ENCODE measurements at places on chromosomes 2 and 18.

DNA sequence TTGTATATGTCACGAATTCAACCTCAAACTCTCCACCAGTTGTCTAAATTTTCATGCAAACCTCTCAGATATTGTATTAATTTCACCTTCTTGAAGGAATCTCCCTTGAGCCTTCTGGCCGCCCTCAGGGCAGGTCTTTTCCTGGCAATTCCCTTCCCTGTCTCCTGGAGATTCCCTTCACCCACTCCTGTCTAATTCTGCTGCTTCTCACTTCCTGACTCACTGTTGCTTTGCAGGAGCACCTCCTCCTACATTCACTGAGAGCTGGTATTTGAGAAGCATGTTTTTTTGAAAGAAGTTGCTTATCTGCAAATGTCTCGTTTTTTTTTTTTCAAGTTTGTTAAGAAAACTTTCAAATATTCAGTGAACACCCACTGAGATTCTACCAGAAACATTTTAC, 79.9 kb upstream of the OTOS start:
- DNase-seq = no peak

- no peak for DNase-seq
These were observed 90.6 kb downstream of the SLC4A3 start for GRCh38 chr2:219718066-219718465.

DNA sequence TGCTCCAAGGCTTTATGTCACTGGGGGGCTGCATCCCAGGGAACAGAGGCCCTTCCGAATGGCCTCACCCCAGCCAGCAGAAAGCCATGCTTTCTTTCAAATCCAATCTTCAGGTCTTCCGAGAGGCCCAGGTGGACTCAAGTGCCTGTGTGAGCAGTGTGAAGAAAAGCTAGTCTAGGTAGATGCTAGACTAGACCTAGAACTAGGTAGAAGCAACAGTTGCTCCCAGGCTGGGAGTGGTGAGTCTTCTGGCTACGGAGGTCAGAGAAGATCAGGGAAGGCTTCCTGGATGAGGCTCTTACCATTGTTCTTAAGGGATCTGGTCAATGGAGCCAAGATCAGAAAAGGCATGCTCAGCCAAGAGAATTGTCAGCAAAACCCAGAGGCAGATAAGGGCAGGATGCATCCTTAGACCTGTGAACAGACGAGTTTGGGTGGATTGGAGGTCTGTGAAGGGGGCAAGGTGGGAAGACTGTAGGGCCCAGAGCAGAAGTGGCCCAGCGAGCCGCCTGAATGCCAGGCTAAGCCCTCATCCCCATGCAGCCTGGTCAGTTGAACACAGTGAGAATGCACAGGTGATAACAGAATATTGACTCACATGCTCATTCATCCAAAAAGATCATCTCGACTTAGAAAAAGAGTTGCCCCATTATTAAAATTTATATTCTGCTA, 110.8 kb downstream of the SMAD7 start:
- no peak for DNase-seq

- no peak for DNase-seq
These were observed 17.0 kb downstream of the THNSL2 start for GRCh38 chr2:88187038-88187676.

GRCh38 chr18:78873926-78874500, 105.6 kb upstream of the SALL3 start:
- no peak for DNase-seq

GRCh38 chr2:32246911-32247310, 17.8 kb downstream of the NLRC4 start:
- no peak for DNase-seq

Data from CD4-positive, alpha-beta T cell treated with Interleukin-2 at 100 ng/mL for 4 hours (primary cell).